ENCODE measurements at places on chromosomes 1 and 21.

- no peak for DNase-seq
Measured at GRCh38 chr1:165408518-165408917, 36.4 kb downstream of the RXRG start.

DNA sequence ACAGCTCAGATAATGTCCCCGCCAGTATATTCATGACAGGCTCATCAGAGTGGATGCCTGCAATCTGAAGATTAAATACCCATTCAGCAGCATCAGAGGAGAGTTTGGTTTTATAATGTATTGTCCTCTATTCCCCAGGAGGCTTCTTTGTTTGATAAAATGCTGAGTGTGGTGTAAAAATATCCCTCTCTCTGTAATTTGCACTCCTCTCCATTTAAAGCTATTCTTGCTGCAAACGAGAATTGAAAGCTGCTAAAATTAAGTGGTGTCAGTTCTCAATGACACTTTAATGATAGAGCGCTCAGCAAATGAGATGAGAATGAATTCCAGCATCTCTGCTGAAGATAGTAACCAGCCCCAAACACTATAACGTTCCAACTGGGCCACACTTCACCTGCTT lies 205.7 kb upstream of the RRP15 start:
- DNase-seq = no peak

DNA sequence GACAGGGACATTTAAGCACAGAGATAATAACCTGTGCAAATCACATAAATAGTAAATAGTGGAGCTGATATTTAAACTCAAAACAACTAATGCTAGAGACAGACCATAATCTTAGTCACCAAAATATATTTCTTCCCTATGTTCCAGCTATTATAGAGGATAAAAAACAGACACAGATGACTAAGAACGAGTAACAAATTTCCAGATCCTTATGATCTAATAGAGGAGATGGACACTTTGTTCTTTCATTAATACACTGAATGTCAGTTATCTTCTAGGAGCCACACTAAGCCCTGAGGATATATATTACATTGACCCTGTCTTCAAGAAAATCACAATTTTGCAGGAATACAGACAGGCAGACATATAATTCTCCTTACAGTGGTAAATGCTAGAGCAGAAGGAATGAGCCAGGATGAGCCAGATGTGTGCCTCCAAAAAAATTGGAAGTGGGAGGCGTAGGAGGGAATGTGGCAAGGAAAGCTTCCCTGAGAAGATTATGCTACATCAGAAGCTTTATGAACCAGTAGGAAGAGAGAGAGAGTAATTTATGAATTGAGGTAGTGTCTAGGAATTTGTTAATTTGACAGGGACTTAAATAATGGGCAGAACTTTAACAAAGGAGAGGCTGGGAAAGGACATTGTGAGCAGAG lies 395.4 kb upstream of the BEND5 start:
- DNase-seq = no peak

- DNase-seq = no peak
Measured at GRCh38 chr1:172219966-172220365, 200.5 kb upstream of the C1orf105 start.

- DNase-seq = no peak
Measured at GRCh38 chr1:236020359-236021219, 44.3 kb downstream of the NID1 start.

- no peak for DNase-seq
Measured at GRCh38 chr21:21034036-21034435, 35.8 kb downstream of the NCAM2 start.

GRCh38 chr1:203572134-203572625 lies 54.5 kb upstream of the ATP2B4 start:
- DNase-seq = peak; percentile 11

- DNase-seq = no peak
Measured at GRCh38 chr1:228210712-228211530, 3.1 kb downstream of the OBSCN start.

DNA sequence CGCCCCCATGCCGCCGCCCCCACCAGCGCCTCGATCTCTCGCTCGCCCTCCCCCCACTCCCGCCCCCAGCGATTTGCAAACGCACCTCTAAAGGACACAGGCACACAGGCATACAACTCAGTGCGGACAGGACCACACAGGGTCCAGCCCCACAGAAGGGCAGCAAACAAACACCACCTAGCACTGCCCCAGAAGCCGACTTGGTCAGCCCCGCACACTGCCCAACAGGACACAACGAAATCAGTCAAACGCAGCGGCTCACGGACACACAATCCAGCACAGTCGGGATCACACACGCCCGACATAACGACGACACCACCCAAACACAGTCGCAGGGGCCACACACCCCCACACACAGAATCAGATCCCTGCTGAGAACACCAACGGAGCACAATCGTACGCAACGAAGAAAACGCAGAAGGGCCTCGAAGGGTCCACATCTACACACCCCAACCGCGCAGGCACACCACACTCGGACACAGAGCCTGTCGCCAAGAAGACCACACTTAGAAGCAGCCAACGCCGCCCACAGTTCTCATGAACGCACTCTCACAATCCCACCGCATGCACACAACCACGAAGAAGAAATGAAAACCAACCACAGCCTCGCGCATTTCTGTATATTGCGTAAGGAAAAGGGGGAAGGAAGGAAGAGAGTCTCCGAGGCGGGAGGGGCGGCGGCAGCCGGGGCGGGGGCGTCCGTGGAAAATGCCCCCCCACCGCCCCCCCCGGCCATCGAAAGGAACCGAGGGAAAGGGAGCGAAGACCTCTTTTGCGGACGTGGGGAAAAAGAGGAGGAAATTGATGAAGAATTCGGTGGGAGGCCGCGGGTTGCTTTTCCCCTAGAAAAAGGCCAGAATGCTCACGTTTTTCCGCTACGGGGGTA lies 481 bp downstream of the TAL1 start:
- peak; percentile 68 for DNase-seq

DNA sequence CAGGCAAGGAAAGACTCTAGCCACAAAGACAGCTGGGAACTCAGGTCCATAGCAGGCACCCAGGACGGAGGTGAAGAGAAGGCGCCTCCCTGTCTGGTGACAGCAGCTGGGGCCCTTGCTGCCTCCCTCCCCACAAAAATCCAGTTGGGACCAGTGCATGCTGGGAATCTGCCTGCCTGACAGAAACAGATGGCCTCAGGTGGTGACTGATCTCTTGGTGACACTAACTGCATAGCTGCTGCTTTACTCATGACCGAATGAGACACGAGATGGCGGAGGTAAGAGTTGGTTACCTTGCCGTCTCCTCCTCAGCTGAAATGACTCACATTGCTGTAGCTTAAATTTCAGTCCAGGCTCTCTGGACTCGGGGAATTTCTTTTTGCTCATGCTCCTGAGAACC lies 130.3 kb downstream of the FGGY start:
- no peak for DNase-seq

DNA sequence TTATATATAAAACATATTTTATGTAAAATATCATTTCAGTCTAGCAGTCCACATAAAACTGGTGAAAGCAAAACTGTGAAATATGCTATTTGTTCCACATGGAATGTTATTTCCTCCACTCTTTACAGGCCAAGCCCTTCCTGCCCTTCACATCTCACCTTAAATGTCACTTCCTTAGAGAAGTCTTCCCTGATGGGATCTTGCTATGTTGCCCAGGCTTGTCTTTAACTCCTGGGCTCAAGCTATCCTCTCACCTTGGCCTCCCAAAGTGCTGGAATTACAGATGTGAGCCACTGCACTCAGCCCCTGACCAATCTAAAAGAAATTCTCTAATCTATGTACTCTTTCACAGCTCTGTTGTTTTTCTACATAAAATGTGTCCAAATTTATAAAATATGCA lies 2.3 kb upstream of the GPR161 start:
- no peak for DNase-seq

DNA sequence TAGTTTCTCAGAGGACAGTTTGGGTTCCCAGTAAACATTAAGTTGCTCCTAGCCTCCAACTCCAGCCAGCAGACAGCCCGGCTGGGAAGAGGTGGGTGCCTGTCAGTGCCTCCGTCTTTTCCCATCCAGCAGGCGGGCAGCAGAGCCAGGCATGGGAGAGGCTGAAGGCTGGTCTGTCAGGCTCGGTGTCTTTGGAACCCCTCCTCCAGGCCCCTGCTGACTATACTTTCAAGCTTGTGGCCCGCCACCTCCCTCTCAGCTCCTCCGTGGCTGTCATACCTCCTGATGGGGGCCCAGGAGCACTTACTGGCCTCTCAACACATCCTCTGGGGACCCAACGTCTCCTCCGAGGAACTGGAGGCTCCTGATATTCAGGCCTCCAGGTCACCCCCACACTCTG lies 140.9 kb downstream of the ACTL8 start:
- no peak for DNase-seq

Measured in Ammon's horn (tissue), 1 donor.